NB4 (cell line): ENCODE measurements at places on chromosomes 12 and 14.
A peak's percentile ranks its signal among the peaks of the same experiment; 100 is the strongest.

GRCh38 chr12:15932327-15932726, 21.2 kb downstream of the DERA start:
- no peak for DNase-seq

DNA sequence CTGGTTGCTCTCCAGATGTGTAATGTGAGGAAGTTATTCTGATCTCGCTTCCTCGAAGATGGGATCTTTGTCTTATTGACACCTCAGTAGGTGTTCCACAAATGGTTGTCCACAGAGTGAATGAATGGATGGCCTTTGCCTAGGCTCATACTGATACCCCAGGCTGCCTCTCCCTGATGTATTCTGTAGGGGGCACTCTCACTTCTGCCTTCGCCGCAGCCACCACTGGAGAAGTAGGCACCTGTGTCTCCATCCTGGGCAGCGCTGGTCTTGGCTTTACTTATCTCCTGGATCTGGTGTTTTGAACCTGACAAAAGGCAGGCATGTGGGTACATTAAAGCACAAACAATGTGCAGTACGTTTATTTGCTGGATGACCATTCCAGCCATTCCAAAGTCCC, 82.1 kb downstream of the ZFP36L1 start:
- no peak for DNase-seq

DNA sequence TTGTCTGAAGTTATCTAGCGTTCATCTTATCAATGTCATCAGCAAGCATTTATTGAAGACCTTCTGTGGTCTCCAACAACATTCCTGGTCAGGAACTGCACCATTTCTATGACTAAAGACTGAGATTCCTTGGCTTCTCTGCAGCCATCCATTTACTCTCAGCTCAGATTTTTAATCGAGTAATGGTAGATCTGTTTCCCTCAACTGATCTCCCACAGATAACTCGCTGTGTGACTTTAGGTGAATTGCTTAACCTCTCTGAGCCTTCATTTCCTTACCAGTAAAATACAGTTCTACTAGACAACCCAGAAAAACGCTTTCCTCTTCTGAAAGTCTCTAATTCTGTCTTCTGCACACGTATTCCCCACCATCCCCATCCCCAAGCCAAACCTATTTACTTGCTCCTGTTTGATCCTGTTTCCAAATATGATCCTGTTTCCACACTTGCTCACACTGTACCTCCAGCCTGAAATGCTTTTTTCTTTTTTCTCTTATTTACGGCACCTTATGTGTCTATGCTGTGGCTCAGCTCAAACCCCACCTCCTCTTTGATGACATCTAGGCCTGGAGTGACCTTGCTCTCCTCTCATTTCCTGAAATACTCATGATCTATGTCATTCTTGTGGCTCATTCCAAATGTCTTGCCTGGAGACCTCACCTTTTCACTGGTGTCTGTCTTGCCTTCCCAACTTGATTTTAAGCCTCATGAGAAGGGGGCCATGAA, 21.8 kb downstream of the PLXNC1 start:
- DNase-seq = no peak

DNA sequence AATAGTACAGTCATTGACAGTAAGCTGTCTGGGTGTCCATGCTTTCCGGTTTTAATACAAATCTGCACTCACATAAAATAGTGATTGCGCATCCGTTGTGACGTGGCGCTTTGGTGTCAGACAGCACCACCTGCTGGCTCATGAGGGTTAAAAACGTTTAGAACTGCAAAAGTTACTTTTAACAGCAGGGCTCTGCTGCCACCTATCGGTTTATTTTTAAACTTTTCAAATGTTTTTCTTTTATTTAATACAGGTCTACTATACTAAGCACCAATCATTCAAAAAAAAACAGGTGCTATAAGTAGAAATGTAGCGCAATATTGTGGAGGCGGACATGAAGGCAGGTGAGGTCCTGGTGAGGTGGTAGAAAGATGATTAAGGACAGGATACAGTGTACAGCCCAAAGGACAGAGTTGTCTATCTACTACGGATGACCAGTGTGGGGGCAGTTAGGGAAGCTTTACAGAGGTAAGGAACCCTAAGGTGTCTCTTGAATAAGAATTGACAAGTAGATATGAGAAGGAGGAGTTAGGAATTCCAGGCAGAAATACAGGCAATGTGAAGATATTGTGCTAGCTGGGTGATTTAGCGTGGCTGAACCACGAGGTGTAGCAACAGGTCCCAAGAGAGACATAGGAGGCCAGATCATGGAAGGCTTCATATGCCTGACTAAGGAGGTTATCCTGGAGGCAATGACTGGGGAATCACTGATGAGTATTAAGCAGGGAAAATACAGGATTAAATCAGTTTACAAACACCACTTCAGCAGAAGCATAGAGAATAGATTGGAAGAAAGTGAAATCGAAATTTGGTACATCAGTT, 91.5 kb upstream of the PRB2 start:
- DNase-seq = peak; percentile 85

DNA sequence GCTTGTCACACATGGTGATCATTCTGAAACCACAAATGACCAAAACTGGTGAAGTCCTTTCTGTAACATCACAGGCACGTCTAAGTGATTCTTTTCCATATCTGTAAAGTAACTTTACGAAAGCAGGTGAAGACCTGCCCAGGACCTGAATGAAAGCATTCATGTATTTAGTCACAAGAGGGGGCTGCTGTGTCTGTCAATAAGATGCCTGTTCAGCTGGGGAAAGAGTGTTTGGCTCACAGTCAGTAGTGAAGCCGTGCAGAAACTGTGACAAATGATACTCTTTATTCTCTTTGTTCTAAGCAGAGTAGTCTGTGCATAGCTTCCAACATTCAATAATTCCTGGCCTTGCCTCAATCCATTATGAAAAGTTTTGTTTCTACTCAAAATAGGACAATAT, 373.5 kb upstream of the OR4E1 start:
- peak; percentile 33 for DNase-seq

GRCh38 chr14:83184531-83184930, 1650.9 kb upstream of the SEL1L start:
- DNase-seq = no peak

GRCh38 chr12:6987956-6988553, 17.3 kb downstream of the EMG1 start:
- DNase-seq = no peak

DNA sequence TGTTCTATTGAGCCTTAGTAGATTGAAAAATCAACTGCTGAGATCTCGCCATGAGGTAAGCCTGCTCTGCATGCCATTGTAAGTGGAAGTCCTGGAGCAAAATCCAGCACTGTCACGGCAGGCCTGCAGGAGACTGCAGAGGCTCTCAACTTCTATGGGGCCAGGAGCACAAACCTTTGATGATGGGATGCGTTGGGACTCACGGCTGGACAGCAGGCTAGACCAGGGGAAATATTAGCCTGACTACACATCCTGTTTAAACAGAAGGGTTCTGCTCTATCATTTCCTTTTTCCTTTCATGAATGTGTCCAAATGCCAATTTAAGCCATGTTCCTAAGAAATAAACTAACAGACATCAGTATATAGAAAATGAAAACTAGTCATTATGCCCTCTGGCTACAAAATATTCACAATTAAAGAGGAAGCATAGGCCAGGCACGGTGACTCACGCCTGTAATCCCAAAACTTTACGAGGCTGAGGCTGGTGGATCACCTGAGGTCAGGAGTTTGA, 33.9 kb upstream of the RASSF8 start:
- peak; percentile 77 for DNase-seq

DNA sequence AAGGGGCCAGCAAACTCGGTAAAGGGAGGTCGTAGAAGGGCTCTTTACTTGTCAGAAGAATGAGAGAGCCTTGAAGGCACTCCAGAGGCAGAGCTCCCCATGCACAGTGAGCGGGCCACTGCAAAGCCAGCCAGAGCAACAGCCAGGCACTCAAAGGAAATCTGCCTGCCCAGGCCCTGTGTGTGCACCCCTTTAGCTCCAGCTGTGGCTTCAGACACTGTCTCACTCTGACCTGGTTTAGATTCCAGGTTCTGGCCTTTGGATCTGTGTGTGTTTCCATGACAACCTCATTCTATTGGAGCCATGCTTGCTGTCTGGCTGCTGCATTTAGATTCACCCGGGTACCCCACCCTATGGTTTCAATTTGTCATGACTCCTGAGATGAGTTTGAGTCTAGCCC, 170.3 kb downstream of the CAPZA3 start:
- DNase-seq = no peak

DNA sequence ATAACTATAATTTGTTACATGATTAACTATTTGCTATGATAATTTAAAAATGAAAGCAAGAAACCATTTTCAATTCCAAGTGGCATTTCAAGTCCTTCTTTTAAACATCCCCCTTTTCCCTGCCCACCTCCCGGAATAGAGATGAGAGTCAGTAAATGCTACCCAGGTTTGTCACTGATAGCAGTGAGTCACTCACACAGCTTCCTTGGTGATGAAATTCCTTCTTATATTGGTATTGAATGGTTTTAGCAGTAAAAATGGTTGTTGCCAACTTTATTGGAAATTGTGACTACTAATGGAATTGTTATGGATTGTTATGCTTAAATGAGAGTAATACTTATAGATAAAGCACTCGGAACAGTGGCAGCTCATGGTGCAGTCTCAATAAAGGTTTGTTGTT, 90.5 kb downstream of the PPM1A start:
- no peak for DNase-seq

- DNase-seq = peak; percentile 92
These were observed 20.4 kb downstream of the NINJ2 start for GRCh38 chr12:642633-643474.

DNA sequence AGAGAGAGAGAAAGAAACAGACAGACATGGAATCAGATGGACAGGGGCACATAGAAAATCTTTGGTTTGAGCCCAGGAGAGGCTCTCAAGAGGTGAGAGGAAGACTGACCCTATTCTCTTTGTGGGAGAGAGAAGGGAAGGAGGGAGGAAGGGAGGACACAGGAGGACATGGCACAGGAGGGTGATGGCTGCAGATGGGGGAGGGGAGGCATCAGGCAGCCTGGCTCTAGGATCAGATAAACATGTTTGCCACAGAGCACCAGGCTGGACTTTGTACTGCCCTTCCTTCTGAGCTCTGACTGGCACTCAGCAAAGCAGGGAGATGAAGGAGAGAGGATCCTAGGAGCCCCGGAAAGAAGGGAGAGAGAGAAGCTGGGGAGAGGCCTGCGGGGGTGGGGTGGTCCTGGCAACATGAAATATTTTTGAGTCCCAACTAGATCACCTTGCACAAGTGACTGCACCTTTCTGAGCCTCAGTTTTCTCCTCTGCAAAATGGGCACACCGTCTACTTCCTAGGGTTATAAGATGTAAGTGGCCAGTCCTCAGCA, 6.1 kb downstream of the HNF1A start:
- DNase-seq = no peak

DNA sequence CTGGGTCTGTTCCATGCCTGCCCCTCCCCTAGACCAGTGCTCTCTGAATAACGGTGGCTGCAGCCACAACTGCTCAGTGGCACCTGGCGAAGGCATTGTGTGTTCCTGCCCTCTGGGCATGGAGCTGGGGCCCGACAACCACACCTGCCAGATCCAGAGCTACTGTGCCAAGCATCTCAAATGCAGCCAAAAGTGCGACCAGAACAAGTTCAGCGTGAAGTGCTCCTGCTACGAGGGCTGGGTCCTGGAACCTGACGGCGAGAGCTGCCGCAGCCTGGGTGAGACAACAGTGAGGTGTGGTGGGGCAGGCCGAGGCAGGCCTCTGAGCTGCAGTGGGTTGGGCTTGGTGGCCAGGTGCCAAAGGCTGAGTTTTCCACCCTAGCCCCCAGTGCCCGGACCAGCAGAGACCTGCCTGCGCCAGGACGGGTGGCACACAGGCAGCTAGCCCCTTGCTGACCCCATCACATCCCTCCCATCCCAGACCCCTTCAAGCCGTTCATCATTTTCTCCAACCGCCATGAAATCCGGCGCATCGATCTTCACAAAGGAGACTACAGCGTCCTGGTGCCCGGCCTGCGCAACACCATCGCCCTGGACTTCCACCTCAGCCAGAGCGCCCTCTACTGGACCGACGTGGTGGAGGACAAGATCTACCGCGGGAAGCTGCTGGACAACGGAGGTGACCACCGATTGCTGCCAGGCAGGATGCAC, 28.2 kb upstream of the LRP1-AS start:
- DNase-seq = peak; percentile 85

DNA sequence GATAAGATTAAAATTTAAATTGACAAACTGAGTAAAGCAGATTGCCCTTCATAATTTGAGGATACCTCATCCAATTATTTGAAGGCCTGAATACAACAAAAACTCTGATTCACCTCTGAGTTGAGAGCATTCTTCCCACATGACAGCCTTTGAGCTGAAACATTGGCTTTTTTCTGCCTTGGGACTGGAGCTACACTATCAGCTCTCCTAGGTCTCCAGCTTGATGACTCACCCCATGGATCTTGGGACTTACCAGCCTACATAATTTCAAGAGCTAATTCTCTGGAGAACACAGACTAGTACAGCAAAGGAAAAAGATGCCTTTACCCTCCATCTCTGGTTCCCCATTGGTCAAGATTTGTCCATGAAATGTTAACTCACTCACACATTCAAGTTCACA, 555.1 kb downstream of the FOXG1 start:
- no peak for DNase-seq

DNA sequence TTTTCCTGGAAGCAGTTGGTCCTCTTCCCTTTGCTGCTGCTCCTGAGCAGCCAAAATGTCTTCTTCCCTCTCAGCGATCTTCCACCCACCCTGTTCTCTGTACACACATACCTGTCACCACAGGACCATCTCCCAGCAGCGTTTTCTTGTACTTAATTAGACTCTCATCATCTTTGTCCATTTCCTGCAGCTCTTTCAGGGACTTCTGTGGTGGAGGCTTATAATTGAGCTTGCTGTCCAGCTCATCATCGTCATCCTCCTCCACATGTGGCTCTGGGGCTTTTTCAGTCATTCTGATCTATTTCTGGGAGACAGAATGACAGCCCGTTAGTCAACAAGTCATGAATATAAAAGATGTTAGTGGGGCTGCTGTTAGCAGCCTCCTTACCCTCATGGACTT, 11.0 kb downstream of the ARHGDIB start:
- no peak for DNase-seq

GRCh38 chr14:83164016-83164415, 1630.4 kb upstream of the SEL1L start:
- DNase-seq = no peak

GRCh38 chr12:69405566-69405865, 46.0 kb downstream of the YEATS4 start:
- no peak for DNase-seq

GRCh38 chr12:21054334-21054733, 76.7 kb upstream of the SLCO1B1 start:
- no peak for DNase-seq

- no peak for DNase-seq
These were observed 2.8 kb downstream of the ARHGEF40 start for GRCh38 chr14:21072781-21073339.

- DNase-seq = peak; percentile 13
These were observed 72.3 kb downstream of the ANO2 start for GRCh38 chr12:5872745-5873144.
